ENCODE measurements at places on chromosomes 1 and 21. TPM values are rescaled to one million over a fixed set of nuclear protein-coding genes. Genes with fewer than 3 reads are reported as not detected.

DNA sequence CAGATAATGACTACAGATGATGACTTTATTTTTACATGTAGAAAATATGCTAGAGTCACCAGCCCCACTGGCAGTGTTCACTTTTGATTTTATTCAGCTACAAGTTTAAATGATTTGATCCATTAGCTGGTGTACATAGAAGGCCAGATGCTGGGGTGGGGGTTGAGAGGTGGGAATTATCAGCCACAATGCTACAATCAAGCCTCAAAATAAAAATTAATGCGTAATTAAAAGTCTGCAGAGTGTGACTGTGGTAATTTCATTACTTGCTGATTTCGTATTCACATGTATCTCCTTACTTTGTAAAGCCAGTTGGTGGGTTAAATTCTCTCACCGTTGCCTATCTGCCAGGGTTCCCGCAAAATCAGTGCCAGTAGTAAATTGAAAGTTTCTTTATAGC is 109.3 kb downstream of the GALNT2 start:
- no peak for DNase-seq

- no peak for DNase-seq
Observed at GRCh38 chr1:71660411-71660810, 579.6 kb upstream of the ZRANB2 start.

DNA sequence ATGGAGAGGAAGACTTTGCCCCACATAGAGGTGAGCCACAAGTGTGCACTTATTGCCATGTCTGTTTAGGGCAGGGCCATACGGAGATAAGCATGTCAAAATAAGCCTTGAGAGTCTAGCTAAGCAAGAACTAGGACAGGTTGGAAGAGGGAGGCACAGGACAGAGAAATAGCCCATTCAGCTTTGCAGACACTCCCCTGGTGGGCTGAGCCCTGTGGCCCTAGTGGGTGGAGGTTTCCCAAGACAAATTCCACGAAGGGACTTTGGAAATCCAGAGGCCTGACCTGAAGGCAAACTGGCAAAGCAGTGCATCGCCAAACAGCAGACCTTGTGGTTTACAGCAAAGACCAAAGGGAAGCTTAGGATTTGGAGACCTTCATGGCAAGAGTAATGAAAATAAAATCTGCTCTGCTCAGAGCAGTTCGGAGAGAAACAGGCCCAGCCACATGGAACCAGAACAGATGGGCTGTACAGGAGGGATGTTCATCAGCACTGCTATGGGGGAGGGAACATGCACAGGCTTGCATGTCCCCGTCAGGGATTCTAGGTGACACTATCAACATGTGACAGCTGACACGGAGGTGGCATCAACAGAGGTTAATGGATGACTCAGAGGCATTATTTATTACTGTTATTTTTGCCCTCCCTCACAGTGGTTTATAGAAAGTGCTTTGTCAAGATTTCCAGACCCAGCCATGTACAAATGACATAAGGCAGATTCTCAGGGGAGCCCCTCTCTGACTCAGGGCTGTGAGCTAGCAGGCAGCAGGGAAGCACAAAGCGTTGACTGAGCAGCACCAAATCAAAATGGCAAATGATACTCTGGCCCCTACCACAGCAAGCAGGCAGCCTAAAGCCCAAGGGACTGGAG is 90.1 kb upstream of the IRF2BP2 start:
- no peak for DNase-seq

DNA sequence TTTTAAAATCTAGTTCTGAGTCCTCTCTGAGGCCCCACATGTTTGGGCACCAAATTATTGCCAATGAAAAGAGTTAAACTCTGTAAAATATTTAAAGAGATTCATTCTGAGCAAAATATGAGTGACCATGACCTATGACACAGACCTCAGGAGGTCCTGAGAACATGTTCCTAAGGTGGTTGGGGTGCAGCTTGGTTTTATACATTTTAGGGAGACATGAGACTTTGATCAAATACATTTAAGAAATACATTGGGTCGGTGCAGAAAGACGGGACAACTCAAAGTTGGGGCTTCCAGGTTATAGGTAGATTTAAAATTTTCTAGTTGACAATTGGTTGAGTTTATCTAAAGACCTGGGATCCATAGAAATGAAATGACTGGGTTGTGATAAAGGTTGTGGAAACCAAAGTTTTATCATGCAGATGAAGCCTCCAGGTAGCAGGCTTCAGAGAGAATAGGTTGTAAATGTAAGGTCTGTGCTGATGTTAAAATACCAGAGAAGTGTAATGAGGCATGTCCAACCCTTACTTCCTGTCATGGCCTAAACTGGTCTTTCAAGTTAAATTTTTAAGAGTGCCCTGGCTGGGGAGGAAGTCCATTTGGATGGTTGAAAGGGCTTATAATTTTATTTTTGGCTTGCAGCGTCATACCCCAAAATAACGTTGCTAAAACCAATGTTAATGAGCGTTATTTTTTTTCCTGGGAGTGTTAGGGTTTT is 274.9 kb downstream of the NUF2 start:
- no peak for DNase-seq

DENND2D gene
- 3.0 TPM for total RNA-seq

GRCh38 chr1:6365047-6365446 is 28.5 kb downstream of the ACOT7 start:
- no peak for DNase-seq

SH2D2A gene
- total RNA-seq = 1.1 TPM

DNM3 gene
- total RNA-seq = 1.7 TPM

ZNF648 gene
- total RNA-seq = not detected

GRCh38 chr1:17721444-17721843 is 33.7 kb upstream of the ACTL8 start:
- DNase-seq = no peak

DNA sequence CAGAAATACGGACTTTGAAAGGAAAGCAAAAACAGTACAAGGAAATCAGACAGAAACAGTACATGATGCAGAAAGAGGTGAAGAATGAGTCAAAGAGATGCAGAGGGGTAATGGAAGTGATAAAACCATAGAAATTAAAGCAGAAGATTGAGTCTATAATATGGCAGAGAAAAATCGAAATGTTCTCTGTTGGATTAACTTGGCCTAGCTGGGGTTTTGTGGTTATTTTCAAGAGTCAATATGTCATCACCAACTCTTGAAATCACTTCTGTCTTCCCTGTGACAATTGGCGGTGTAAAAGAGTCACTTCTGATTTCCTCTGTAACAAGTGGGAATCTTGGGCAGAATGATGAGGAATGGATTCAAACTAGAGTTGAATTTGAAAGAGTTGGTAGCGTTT is 7.4 kb downstream of the YTHDF2 start:
- no peak for DNase-seq

Data from Right ventricle myocardium superior (tissue), 1 donor.